ENCODE measurements at places on chromosomes 7 and 10.

- no peak for DNase-seq
These were observed 218.6 kb upstream of the TAC1 start for GRCh38 chr7:97513326-97513725.

- DNase-seq: no peak
These were observed 236.5 kb downstream of the ARL4A start for GRCh38 chr7:12923971-12924370.

- no peak for DNase-seq
These were observed 211.1 kb upstream of the LRRTM3 start for GRCh38 chr10:66714741-66715140.

- no peak for DNase-seq
These were observed 1.2 kb downstream of the USP6NL start for GRCh38 chr10:11610166-11610825.
